ENCODE measurements at places on chromosomes 6 and 20.

DNA sequence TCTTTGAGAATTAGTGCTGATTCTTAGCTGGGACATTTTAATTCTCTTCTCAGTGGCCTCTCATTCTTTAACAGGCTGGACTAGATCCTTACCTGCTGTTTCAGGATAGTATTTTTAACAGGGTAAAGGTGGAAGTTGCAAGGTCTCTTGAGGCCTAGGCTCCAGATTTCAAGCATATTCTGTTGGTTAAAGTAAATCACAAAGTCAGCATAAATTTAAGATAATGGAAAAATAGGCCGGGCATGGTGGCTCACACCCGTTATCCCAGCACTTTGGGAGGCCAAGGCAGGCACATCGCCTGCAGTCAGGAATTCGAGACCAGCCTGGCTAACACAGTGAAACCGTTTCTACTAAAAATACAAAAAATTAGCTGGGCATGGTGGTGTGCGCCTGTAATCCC lies 1149.0 kb downstream of the EPHA7 start:
- no peak for DNase-seq

DNA sequence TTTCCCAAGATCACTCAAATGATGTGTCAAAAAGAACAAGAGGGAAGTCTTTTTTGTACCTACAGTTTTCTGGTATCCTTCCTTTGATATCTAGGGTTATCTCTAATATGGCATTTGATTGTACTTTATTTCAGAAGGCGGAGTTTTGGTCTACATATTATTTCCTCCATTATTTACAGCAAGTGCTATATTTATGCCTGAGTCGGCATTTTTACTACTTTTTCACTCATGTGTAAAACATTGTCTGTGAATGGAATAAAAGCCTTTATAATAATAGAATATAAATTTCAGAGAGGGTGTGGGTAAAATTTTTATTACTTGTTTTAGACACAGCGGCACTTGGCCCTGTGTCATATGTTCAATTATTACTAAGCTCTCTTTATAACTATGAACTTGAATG lies 398.4 kb downstream of the BCKDHB start:
- no peak for DNase-seq

GRCh38 chr20:53639647-53640440 lies 46.2 kb upstream of the ZNF217 start:
- DNase-seq, result no peak

GRCh38 chr6:111585241-111585973 lies 20.3 kb downstream of the TRAF3IP2 start:
- no peak for DNase-seq

GRCh38 chr6:96872976-96873375 lies 24.7 kb downstream of the NDUFAF4 start:
- no peak for DNase-seq

DNA sequence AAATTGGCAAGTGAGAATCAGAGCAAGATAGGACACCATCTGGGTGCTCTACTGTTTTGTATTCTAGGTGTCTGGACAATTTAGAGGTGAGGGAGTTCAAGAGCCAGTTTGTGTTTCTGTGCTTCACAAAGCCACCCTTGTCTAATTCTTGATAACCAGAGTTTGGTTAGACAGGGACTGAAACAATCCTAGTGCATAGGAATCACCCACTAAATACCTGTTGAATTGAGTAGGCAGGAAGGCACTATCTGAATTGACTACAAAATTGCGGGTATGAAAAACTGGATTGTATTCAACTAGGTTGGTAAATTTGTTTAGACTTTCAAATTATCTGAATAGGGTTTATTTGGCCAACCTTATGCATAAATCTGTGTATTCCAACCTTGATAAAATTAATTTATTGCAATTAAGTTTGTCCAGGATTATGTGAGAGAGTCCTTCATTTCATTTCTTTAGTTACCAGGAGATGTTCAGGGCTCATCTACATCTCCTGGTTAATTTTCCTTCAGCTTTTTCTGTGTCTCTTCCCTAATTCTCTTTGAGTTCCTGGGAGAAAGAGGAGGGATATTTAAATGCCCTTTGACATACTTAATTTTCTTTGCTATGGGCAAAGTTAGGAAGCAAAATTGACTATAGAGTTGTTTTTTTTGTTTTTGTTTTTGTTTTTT lies 1.7 kb downstream of the TPX2 start:
- DNase-seq, result no peak

DNA sequence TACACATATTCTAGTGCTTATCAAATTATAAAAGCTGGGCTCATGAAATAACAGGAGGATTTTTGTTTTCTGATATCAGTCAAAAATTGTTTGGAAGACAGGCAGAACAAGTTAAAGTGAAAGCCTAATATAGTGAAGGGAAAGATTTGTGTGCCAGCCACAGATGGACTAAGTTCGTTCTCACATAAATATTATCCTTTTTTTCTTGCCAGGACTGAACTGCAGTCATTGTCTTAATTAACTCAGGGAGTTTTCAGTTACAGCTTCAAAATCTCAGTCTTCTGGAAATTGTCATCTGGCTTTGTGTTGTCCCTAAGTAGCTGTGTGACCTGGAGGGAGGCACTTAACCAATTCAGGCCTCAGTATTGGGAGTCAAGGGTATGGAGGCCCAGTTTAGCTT lies 40.7 kb downstream of the PLCB4 start:
- DNase-seq, result no peak

DNA sequence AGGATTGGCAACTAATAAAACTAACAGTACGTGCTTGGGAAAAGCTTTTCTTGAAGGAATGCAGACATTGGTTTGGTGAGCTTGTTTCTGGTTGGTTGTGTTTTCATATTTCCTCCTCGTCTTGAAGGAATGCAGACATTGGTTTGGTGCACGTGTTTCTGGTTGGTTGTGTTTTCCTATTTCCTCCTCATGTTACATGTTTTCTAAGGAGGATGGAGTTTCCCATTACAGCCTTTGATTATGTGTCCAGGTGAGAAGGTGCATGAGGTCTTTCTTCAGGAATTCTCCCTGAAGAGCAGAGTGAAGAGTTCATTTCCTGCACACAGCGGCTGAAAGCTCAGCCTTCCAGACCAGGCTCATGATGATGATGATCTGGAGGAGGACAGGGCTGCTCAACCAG lies 190.6 kb downstream of the SMOC2 start:
- DNase-seq, result no peak

Data from RKO (cell line).